ENCODE measurements at places on chromosomes 1 and 21.

DNA sequence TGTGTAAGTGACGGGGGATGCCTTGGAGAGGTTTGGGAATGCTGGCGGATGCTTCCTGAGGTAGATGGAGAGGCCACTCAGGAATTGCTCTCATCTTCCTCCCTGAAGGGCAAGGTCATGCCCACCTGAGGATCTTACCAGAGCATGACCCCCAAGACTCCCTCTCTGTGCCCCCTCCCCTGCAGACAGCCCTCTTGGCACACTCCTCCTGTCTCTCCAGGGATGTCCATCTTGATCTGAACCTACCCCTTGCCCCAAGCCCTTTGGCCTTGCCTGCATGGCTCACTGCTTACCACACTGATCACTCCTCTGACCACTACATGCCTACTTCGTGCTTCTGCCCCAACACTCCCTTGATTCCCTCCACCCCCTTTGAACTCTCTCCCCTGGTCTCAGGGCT, 17.9 kb upstream of the MPL start:
- no peak for DNase-seq

DNA sequence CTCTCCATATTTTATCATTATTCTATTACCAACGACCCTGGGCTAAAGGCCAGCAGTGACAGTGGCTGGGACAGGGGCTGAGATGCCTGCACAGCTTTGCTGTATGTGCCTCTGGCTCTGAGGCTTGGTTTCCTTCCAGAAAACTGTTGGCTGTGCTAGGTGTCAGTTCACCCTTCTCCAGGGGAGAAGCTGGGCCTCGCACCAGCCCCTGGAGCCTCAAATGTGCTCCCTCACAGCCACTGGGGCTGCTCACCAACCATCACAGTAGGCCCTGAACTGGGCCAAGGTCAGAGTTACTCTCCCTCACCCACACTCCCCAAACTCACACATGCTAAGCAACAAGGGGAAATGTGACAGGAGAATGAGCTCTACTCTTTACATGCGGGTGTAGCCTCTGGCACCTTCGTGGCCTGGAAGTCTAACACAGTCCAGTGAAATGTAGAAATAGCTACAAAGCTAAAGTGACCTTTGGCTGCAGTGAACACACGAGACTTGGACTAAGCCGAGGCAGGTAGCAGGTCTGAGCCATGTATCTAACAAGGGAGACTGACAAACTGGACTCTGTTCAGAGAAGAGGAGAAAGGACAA, 4.7 kb upstream of the CD160 start:
- no peak for DNase-seq

- DNase-seq = no peak
Observed at GRCh38 chr1:220450927-220451326, 77.0 kb upstream of the MARK1 start.

- DNase-seq = no peak
Observed at GRCh38 chr21:14520535-14520934, 25.6 kb downstream of the SAMSN1 start.

DNA sequence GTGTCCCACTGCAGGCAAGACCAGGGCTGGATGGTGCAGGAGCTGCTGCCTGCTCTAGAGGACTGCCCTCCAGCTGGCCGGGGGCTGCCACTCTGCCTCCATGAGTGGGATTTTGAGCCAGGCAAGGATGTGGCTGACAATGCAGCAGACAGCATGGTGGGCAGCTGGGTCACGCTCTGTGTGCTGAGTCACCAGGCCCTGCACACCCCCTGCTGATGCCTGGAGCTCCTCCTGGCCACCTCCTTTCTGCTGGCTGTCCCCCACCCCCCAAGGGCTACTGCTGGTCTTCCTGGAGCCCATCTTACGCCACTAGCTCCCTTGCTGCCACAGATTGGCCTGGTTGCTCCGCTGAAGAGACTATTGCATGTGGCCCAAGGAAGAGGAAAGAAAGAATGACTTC, 3.9 kb upstream of the ZSCAN20 start:
- DNase-seq = no peak

GRCh38 chr1:221419513-221420095, 322.3 kb downstream of the DUSP10 start:
- DNase-seq = no peak

- DNase-seq = no peak
Observed at GRCh38 chr1:109929588-109930251, 19.1 kb downstream of the CSF1 start.

DNA sequence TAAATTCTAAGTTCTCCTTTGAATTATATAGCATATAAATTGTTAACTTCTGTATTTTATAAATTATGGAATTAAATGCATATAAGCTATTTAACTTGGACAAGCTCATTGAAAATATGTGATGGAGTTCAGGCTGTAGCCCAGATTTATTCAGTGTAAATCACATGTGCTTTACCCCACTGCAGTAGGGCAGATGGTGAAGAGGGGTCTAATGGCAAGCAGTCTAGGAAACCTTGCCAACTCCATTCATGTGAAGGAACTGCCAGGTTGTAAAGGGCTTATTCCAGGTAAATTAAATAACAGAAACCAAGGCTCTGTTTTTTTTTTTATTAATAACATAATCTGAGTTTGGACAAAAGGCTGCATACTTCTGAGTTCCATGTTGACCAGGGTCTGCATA, 243.2 kb downstream of the NCAM2 start:
- no peak for DNase-seq

- DNase-seq = no peak
Observed at GRCh38 chr1:121595089-121595488, 410.3 kb downstream of the SRGAP2C start.

DNA sequence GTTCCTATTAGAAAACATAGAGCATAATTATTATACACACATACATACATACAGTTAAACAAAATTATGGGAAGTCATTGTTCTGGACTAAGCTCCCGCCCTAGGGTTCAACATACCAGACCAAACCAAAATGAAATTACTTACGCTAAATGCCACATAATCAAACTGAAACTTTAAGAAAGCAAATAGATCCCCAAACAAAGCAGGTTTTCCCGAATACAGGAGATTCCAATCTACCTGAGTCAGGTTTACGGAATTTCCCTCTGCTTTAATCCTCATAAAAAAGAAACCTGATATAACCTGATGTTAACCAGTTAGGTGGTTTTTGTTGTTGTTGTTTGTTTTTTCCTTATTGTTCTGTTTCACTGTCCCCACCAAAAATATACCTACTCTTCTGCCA, 1886.9 kb downstream of the NCAM2 start:
- DNase-seq = no peak

Measured in C1 segment of cervical spinal cord (tissue), 14 donors.